ENCODE measurements at places on chromosomes 12 and 14. TPM values are rescaled to one million over a fixed set of nuclear protein-coding genes. Genes with fewer than 3 reads are reported as not detected.
A peak's percentile ranks its signal among the peaks of the same experiment; 100 is the strongest.

The GLIPR1L2 gene
- total RNA-seq: not detected

The ACTN1 gene
- 48.1 TPM for total RNA-seq

The GALNT6 gene
- 0.39 TPM for total RNA-seq

The ASCL1 gene
- total RNA-seq: not detected

The CAPZA3 gene
- total RNA-seq: not detected

The SERPINA10 gene
- total RNA-seq: not detected

The KRT79 gene
- total RNA-seq: not detected

The POLE2 gene
- 2.4 TPM for total RNA-seq

The LGR5 gene
- 3.1 TPM for total RNA-seq

The CFAP251 gene
- total RNA-seq: 2.8 TPM

The PTGR2 gene
- 8.7 TPM for total RNA-seq

The LRP1 gene
- 125 TPM for total RNA-seq

The RIMKLB gene
- 55.7 TPM for total RNA-seq

- peaks cover 4% of the 10 kb centered on the region for H3K4me1 ChIP-seq
- no peak overlapping the region for H3K27ac ChIP-seq
- no peak for DNase-seq
- peaks cover 15% of the 10 kb centered on the region for H3K36me3 ChIP-seq
- peaks cover 2% of the 10 kb centered on the region for H3K27me3 ChIP-seq
Measured at GRCh38 chr14:101497684-101498525, 63.4 kb upstream of the DIO3 start.

- H3K4me1 ChIP-seq: peaks cover 4% of the 10 kb centered on the region
- H3K27me3 ChIP-seq: no peaks in the 10 kb centered on the region
- H3K4me3 ChIP-seq: no peak overlapping the region
- no peak overlapping the region for H3K27ac ChIP-seq
- no peaks in the 10 kb centered on the region for H3K36me3 ChIP-seq
Measured at GRCh38 chr12:108360057-108360456, 20.9 kb upstream of the CMKLR1 start.

DNA sequence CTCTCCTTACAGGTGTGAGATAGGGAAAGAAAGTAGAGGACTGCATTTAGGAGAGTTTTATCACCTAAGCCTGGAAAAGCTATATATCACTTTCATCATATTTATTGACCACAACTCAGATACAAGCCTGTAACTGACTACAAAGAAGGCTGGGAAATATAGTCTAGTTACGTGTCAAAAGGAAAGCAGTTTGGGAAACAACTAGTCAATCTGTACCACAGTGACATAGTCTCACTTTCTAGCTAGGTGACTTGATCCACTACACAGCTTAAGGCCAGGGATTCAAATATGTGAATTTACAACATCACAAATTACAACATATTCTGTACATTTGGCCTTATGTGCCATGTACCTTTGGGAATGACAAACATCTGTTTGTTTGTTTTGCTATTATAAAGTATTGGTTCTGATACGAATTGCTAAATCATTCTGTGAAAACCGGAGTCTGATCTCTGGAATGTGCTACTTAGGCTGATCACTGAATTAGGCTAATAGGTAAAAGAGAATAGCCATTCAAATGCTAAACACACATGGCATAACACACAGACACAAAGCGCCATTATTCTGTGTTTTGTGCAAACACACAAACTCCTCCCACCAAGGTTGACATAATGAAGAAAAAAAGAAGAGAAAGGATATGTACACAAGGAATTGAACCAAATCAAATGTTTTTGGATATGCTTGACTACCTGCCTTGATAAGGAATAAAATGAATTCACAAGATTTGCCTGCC is 279.8 kb downstream of the DUSP6 start:
- no peak overlapping the region for H3K27ac ChIP-seq
- no peak for DNase-seq
- peaks cover 6% of the 10 kb centered on the region for H3K4me1 ChIP-seq
- no peaks in the 10 kb centered on the region for H3K36me3 ChIP-seq
- no peak overlapping the region for H3K4me3 ChIP-seq

- peak overlapping the region; percentile 77 for H3K4me3 ChIP-seq
- no peaks in the 10 kb centered on the region for H3K36me3 ChIP-seq
- H3K4me1 ChIP-seq: peaks cover 62% of the 10 kb centered on the region
- H3K27me3 ChIP-seq: peaks cover 16% of the 10 kb centered on the region
- peak overlapping the region; percentile 98 for H3K27ac ChIP-seq
Measured at GRCh38 chr14:76918782-76919394, 92.7 kb downstream of the LRRC74A start.

DNA sequence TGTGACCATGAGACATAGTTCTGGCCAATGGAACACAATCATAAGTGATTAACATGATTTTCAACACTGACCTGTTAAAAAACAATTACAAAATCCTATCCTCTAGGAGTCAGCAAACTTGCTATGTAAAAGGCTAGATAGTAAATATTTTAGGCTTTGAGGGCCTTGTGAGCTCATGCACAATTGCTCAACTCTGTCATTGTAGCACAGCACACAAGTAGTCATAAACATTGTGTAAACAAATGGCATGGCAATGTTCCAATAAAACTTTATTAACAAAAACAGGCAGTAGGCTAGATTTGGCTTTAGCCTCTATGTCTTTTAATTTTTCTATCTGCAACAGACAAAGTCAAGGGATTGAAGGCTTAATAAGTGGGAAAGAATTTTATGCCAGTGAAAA is 350.7 kb downstream of the C12orf50 start:
- no peak overlapping the region for H3K4me3 ChIP-seq
- H3K4me1 ChIP-seq: peaks cover 2% of the 10 kb centered on the region
- DNase-seq: no peak
- no peak overlapping the region for H3K27ac ChIP-seq

GRCh38 chr12:48694038-48694437 is 12.0 kb upstream of the KANSL2 start:
- no peaks in the 10 kb centered on the region for H3K27me3 ChIP-seq
- no peaks in the 10 kb centered on the region for H3K36me3 ChIP-seq
- no peak overlapping the region for H3K27ac ChIP-seq
- H3K4me1 ChIP-seq: no peaks in the 10 kb centered on the region
- no peak overlapping the region for H3K4me3 ChIP-seq
- DNase-seq: no peak

DNA sequence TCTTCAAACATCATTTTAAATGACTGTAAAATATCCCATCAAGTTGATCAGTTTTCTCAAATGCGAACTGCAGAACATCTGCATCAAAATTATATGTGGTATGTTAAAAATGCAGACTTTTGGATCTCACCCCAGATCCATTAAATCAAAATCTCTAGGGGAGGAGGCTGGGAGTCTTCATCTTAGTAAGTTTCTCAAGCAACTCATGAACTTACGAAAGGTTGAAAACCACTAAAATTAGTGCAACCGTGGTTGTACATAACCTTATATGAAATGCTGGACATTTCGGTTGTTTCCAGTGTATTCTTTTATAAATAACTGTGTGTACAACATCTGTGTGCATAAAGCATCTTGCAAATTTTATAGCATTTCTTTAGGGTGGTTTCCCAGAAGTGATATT is 39.2 kb downstream of the ZFP36L1 start:
- peaks cover 3% of the 10 kb centered on the region for H3K27me3 ChIP-seq
- H3K36me3 ChIP-seq: no peaks in the 10 kb centered on the region
- no peak for DNase-seq
- H3K4me3 ChIP-seq: no peak overlapping the region
- H3K27ac ChIP-seq: no peak overlapping the region

DNA sequence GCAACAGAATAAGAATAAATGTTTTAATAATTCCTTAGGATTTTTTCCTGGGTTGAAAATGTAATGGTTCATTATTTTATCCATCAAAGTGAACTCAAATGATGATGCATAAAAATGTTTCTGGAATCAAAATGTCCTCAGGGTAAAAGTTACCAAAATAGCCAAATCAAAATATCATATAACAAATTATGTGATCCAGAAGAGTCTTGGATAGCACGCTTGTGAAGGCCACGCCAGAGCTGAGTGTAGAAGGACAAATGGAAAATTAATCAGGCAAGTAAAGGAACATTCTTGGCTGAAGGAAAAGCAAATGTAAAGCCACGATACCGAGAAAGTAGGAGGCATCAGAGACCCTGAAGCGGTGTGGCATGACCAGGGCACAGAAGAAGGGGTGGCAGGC is 169.2 kb downstream of the CAPZA3 start:
- H3K27me3 ChIP-seq: no peaks in the 10 kb centered on the region
- no peaks in the 10 kb centered on the region for H3K36me3 ChIP-seq
- H3K4me3 ChIP-seq: no peak overlapping the region
- no peak for DNase-seq
- no peak overlapping the region for H3K27ac ChIP-seq

GRCh38 chr14:41785696-41786095 is 179.0 kb downstream of the LRFN5 start:
- no peaks in the 10 kb centered on the region for H3K36me3 ChIP-seq
- DNase-seq: no peak
- H3K27me3 ChIP-seq: no peaks in the 10 kb centered on the region
- no peaks in the 10 kb centered on the region for H3K4me1 ChIP-seq
- H3K27ac ChIP-seq: no peak overlapping the region
- H3K4me3 ChIP-seq: no peak overlapping the region

DNA sequence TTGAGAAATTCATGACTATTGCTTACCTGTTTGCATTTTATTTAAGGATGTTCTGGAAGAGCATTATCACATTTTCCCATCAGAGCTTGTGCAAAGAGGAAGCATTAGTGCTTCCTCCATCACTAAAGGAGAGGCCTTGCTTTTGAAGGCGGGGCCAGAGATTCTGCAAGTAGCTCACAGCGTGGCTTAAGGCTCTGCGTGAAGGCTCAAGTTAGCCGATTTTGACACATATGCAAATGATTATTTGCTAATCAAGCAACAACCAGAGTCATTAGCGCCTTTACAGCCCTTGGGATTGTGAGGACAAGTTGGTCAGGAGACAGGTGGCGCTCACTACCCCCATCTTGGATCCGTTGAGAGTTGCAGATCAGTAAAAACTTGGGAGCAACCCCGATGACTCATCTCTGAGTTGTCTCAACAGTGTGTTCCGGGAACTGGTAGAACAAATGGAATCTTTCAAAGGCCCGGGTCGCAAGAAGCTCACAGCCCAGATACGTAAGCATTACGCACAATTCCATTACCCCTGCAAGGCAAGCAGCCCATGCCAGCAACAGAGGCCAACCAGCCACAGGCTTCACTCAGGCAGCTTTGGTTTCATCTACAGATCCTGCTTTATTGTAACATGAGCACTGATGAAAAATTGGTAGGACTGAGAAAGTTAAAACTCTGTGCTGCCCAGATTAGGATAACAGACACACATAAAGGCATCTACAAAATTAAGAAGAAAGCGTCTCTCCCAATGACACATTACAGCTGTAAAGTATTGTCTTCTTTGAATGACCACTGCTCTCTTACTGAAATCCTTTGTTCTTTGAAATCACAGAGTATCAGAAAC is 34.9 kb upstream of the SPTSSA start:
- H3K27me3 ChIP-seq: peaks cover 3% of the 10 kb centered on the region
- peaks cover 1% of the 10 kb centered on the region for H3K4me1 ChIP-seq
- no peak overlapping the region for H3K4me3 ChIP-seq
- no peaks in the 10 kb centered on the region for H3K36me3 ChIP-seq

- H3K4me3 ChIP-seq: no peak overlapping the region
- DNase-seq: no peak
Measured at GRCh38 chr12:128951448-128951847, 98.2 kb downstream of the GLT1D1 start.

DNA sequence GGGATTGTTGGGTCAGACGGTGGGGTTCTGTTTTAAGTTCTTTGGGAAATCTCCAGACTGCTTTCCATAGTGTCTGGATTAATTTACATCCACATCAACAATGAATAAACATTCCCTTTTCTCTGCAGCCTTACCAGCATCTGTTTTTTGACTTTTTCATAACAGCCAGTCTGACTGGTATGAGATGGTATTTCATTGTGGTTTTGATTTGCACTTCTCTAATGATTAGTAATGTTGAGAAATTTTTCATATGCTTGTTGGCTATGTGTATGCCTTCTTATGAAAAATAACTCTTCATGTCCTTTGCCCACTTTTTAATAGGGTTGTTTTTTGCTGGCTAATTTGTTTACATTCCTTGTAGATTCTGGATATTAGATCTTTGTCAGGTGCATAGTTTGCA is 140.8 kb upstream of the CNTN1 start:
- peaks cover 2% of the 10 kb centered on the region for H3K27me3 ChIP-seq
- H3K36me3 ChIP-seq: peaks cover 11% of the 10 kb centered on the region
- no peak overlapping the region for H3K4me3 ChIP-seq

DNA sequence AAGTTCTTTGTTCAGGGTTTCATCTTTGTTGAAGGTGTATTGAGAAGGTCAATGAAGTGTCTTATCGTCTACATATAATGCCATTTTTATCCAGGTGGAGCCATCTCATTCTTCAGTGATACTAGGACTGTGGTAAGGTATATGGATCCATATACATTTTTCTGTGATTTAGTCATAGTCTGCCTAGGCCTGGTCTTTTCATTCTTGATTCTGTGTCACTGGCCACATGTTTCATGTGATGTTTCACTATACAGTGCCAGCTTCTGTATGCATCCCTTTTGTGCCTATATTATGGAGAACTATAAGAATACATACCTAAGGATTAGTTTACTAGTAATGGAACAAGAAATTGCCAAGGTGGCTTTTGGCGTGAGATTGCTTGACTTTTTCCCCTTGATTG is 40.5 kb downstream of the VEZT start:
- no peak overlapping the region for H3K27ac ChIP-seq
- H3K4me3 ChIP-seq: no peak overlapping the region
- H3K27me3 ChIP-seq: no peaks in the 10 kb centered on the region
- DNase-seq: no peak
- no peaks in the 10 kb centered on the region for H3K4me1 ChIP-seq

DNA sequence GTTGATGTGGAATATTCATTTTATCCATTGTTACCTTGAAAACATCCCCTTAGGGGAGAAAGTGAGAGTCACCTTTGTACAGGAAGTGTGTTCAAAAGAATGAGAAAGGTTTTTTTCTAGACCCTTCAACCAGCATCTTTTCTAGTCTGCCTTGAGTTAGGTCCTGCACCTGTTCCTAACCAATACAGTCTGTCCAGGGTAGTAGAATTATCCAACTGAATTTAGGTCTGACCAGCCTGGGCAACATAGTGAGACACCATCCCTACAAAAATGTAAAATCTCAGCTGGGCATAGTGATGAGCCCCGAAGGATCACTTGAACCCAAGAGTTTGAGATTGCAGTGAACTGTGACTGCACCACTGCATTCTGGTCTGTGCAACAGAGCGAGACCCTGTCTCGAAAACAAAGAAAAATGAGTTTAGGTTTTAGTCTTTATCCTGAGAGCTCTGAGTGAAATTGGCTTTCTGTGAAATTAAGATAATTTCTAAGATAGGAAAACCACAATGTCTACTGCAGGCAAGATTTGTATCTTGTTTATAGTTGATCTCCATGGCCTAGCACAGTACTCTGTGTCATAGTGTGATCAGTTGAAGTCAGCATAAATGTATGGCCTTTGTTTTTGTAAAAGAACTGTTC is 25.2 kb downstream of the ARHGAP5 start:
- no peaks in the 10 kb centered on the region for H3K36me3 ChIP-seq
- H3K27me3 ChIP-seq: no peaks in the 10 kb centered on the region
- peaks cover 2% of the 10 kb centered on the region for H3K4me1 ChIP-seq
- no peak for DNase-seq
